Stimulated activated CD4-positive, alpha-beta T cell treated with anti-CD3 and anti-CD28 coated beads, Interleukin-1b, Interleukin-23, amount 100 ng/mL, for 1 hour (primary cell): ENCODE measurements at places on chromosomes 6 and 20.

DNA sequence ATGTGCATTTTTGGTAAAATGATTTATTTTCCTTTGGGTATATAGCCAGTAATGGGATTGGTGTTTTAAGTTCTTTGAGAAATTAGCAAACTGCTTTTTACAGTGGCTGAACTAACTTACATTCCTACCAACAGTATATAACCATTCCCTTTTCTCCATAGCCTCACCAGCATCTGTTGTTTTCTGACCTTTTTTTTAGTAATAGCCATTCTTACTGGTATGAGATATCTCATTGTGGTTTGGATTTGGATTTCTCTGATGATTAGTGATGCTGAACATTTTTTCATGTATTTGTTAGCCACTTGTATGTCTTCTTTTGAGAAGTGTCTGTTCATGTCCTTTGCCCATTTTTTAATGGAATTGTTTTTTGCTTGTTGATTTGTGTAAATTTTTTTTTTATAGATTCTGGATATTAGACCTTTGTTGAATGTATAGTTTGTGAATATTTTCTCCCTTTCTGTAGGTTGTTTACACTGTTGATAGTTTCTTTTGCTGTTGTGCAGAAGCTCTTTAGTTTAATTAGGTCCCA, 42.3 kb downstream of the STK4 start:
- DNase-seq: no peak

GRCh38 chr20:44209686-44210405, 725 bp downstream of the OSER1 start:
- no peak for DNase-seq

DNA sequence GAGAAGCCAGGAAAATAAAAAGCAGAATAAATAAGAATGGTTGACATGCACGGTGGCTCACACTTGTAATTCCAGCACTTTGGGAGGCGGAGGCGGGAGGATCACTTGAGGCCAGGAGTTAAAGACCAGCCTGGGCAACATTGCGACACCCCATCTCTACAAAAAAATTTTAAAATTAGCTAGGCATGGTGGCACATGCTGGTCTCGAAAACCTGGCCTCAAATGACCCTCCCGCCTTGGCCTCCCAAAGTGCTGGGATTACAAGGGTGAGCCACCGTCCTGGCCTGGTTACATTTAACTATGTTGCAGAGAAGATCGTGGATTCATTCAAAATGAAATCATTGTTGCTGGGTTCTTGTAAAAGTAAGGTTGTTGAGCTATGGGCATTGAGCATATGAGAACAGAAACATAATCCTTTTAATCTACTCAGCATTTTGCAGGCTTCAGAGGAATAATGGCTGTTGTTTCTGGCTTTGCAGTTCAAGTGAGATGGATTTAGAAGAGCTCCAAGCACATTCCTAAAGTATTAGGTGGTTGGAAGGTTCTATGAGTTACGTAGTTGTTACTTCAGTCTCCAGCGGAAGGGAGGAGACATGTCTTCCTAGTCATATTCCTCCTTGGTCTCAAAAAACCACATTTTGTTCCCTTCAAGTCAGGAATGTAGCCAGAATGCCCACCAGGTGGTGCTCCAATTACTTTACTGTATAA, 45.6 kb upstream of the RAB23 start:
- DNase-seq: no peak

- DNase-seq: no peak
Measured at GRCh38 chr20:38855356-38855755, 49.9 kb downstream of the PPP1R16B start.

DNA sequence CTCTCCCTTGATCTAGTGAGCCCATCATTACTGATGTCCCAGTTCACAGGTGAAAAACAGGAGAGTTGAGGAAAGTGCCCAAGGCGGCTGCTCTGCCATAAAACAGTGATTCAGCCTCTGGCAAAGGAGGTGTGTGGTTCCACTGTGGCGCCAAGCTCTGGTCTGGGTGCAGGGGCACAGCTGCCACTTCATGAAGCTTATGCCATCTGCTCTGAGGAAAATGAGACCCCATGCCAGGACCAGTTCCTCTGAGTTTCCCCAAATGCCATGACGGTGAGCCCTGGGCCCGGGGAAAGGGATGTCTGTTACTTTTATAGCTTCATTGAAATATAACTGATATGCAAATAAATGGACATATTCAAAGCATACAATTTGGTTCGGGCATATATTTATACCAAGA, 33.7 kb upstream of the ZBP1 start:
- no peak for DNase-seq

DNA sequence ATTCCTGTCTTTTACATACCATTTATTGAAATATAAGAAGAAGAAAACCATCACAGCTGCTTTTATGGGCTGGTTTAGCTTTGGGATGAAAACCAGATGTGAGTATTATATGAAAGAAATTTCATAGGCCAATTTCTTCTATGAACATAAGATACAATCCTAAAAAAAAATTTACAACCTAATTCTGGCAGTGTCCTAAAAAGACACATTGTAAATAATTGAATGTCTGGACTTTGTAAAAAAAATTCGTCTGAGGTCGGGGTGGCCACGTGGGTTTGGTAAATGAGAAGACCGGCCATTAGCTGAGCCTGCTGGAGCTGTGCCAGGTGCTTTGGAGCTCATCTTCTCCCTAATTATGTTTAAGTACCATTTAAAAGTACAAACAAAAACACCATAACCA, 26.8 kb downstream of the DACT2 start:
- no peak for DNase-seq

DNA sequence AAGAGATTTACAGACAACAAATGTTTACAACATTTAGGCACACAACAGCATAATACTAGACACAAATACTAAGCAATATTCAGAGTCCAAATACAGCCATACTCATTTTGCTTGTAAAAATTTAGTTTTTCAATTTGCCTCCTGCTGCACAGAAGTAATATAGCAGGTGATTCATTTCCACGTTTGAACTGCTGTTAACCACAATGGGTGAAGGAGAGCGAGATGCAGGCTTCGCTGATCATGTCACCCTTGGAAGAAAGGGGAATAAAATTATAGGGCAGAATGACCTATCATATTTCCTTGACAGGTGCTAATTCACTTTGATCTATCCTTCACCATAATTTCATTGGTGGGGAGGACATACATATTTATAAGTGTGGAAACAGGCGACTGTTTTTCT, 643.8 kb upstream of the AGPAT4 start:
- no peak for DNase-seq

GRCh38 chr20:41638456-41638855, 20.3 kb upstream of the CHD6 start:
- DNase-seq: no peak
